ENCODE measurements at places on chromosomes 7 and 10.

GRCh38 chr7:125255810-125256209 lies 326.2 kb upstream of the POT1 start:
- no peak for DNase-seq

- DNase-seq, result no peak
Observed at GRCh38 chr10:24414597-24414996, 205.7 kb downstream of the KIAA1217 start.

DNA sequence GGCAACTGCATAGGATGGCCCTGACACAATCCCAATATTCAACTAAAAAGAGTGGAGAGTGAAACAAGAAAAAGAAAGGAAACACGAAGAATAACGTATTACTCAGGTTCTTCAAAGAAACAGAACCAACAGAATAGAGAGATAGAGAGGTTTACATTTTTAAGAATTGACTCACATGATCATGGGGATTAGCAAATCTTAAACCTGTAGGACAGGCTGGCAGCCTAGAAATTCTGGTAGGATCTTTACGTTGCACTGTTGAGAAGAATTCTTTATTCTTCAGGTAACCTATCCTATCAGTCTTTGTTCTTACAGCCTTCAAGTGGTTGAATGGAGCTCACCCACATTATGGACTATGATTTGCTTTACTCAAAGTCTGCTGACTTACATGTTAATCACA lies 103.9 kb downstream of the AASS start:
- no peak for DNase-seq

GRCh38 chr10:131757285-131758058 lies 143.3 kb upstream of the PPP2R2D start:
- no peak for DNase-seq

GRCh38 chr10:61835946-61836887 lies 65.3 kb upstream of the ARID5B start:
- no peak for DNase-seq

DNA sequence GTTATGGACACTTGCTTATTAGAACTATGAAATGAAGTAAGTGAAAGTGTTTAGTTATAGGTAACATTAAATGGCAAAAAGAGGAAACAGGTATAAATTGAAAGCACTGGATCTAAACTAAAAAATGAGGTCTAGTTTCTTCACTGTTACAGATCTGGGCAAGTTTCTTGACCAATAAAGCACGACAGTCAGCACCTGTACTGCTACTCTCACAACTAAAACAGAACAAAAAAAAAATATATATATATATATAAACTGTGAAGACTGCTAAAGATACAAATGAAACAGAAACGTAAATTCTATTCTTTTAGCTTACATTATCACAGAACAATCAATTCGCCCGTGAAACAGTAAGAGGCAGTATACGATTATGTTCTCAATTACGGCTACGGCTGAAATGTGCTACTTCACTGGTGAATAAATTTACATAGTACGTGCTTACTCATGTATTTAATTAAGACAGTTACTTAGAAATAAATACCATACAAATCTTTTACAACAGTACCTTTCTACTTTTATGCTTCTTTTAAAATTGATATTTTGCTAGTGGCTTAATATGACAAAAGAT lies 4.2 kb downstream of the AHR start:
- no peak for DNase-seq

Data from stimulated activated CD4-positive, alpha-beta T cell treated with anti-CD3 and anti-CD28 coated beads, Interleukin-1b, Interleukin-23, amount 100 ng/mL, for 1 hour (primary cell).